ENCODE measurements at places on chromosomes 3 and 15.

DNA sequence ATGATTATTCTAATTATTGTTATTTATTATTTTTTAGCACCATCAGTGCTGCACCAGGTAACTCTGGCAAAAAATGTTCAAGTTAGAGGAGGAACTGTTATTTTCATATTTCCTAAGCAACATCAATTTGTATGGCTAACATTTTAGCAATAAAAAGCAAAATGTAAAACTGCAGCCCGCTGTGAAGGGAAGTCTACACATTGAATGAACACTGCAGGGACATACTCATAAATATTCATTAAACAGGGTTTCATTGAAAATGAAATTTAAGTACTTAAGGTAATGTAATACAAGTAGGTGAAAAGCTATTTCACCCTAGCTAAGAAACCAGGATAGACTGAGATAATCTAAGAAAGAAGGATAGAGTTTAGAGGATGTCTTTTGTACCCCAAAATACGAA lies 532.7 kb downstream of the NLGN1 start:
- DNase-seq: no peak

DNA sequence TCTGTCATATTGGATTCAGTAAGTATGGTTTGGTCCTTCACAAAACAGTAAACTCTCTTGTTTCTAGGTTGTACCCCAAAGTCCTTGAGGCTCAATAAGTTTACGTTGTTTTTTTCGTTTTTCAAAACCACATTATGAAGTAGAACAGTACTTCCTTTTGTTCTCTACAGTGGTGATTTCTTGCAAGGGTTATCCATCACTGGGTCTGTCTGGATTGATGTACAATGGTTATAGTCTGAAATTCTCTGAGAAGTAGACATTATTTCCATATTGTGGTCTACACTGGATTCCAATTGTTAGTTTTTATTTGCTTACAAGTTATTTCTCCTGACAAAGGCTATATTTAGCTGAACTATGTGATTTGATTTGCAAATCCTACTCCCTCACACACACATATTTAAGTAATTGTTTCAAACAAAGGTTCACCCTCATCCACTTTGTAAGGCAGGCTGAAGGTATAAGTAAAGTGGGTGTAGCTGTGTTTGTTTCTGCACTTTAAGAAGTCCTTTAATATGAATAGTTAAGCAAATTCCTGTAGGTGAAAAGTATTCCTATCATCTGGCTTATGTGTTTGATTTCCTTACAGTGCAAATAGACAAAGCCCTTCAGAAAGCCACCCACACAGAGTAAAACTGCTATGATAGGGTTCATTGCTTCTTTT lies 64.2 kb upstream of the MME start:
- no peak for DNase-seq

DNA sequence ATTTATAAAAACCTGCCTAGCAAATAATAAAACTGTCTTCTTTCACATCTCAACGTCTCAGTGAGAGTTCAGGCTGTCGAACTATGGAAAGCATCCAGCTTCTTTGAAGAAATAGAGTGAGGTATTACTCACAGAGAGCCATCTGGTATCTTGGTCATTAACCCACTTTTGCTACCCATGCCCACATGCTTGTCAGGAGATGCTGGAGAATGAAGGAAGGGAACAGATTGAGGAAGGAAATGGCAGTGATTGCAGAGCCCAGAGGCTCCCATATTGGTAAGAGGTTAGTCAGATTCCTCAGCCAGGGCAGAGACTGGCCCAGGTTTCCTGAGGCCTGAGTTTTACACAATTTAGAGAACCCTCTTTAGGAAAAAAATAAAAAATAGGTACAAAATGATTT lies 119.1 kb downstream of the B3GALNT1 start:
- DNase-seq: no peak

DNA sequence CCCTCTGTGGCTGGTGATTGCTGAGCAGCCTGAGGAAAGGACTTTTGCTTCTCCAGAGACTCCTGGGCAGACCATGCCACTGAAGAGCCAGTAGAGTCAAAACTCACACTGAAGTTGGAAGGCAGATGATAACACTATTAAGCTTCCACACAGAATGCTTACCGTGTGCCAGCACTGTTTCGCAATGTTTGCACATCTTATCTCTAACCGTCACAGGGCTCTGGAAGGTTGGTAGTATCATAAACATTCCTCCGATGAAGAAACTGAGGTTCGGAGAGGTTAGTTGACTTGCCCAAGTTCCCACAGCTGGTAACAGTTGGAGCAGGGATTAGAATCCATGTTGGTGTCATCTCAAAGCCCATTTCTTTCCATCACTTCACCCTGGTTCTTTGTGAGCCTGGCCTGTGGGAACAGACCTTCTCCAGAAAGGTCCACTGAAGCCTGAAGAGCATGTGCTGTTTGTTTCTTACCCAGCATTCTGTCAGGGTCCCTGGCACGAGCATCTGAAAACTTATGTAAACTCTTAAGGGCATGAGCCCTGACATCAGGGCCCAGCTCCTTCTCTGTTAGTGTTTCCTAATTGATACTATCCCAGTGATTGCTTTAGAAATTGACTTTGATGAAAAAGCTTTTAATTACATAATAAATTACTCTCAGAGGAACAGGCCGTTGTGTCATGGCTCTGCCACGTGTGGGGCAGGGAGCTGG lies 77.0 kb upstream of the PRR23C start:
- DNase-seq: no peak

- no peak for DNase-seq
Measured at GRCh38 chr3:166499636-166500035, 662.4 kb upstream of the BCHE start.

- DNase-seq: no peak
Measured at GRCh38 chr3:8223766-8224165, 277.9 kb upstream of the LMCD1 start.

GRCh38 chr15:70151462-70151861 lies 53.7 kb upstream of the TLE3 start:
- no peak for DNase-seq

DNA sequence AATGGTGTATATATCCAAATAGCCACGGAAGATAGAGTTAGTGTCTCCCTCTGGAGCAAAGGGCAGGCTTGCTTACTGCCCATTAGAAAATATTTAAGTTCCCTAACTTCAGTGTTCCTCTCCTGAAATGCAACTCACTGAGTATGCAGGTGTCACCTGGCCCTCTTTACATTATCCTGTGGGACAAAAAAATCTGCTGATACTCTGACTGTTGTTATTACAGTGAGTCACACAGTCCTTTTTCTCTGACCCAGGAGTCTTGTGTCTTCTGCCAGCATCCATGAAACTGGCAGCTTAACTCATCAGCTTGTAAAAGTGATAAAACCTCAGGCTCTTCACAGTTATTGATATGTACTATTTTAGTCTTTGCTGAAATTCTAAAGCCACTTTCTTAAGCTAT lies 42.2 kb upstream of the RASGRF1 start:
- no peak for DNase-seq

- no peak for DNase-seq
Measured at GRCh38 chr3:26962492-26963360, 340.2 kb downstream of the LRRC3B start.

GRCh38 chr3:113607219-113607596 lies 74.9 kb downstream of the SIDT1 start:
- DNase-seq: no peak

DNA sequence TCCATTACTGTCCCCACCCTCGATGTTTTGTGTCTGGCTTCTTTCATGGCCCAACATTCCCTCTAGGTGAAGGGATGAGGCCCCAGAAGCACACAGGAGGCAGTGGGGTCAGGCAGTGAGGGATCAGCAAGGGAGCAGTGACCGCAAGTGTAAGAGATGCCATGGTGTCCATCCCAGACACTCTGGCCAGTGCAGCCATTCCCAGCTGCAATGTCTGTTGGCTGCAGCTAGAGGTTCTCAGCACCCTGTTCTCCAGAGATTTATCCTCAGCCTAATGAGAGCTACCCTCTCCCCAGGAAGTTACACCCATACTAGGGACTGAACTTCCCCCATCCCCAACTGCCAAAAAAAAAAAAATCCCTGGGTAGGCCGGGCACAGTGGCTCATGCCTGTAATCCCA lies 40.2 kb downstream of the TRANK1 start:
- DNase-seq: no peak

GRCh38 chr15:59296181-59296617 lies 76.5 kb downstream of the MYO1E start:
- DNase-seq: no peak

DNA sequence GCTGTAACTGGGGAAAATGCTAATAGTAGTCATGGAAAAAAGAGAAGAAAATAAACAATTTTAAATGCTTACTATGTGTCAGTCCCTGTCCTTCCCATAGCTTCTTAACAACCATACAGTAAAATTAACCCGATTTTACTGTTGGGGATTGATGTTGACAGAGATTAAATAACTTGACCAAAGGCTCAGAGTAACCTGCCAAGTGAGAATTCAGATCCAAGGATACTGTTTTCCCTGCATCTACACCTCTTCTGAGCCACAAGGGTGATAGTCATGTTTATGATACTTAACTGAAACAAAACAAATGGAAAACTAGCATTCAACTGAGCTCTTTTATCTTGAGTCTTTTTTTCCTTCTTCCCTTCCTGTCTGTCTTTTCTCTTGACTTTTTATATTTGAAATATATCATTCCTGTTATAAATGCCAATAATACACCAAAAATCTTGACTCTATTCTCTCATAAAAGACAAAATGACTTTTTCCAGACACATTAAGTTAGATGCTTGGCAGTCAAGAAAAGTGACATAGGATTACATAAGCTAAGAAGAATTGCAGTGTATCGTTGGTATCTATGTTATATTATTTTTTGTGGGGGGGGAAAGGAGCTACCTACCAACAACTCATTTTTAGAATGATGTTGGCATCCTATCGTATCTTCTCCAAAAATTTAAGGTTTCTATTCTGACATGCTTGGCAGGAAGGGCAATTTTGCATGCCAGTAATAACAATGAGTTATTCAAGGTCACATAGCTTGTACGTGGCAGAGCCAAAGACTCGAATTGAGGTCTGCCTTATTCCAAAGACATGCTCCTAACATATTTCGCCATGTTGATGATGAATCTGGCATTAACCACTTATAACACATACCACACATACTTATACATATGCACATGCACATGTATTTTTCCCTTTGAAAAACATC lies 306.6 kb upstream of the KCNH8 start:
- no peak for DNase-seq

DNA sequence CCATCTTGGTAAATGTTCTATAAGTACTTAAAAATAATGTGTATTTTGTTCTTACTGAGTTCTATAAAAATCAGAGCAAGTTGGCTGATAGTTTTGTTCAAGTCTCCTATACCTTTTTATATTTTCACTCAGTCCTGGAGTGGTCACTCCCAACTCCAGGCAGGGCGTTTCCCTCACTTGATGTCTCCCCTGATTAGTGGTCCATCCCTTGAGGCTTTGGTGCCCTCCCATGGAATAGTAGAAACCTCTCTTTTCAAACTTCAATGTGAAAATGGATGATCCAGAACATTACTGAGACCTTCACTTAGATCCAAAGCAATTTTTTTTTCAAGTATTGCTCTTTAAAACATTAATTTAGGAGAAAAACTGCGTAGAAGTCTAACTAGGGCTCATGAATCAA lies 25.0 kb upstream of the SCN10A start:
- DNase-seq: no peak

GRCh38 chr3:31230425-31231223 lies 302.1 kb upstream of the STT3B start:
- no peak for DNase-seq

- no peak for DNase-seq
Measured at GRCh38 chr15:98123297-98123696, 162.8 kb downstream of the ARRDC4 start.

GRCh38 chr3:133282236-133282635 lies 117.6 kb upstream of the BFSP2 start:
- no peak for DNase-seq

DNA sequence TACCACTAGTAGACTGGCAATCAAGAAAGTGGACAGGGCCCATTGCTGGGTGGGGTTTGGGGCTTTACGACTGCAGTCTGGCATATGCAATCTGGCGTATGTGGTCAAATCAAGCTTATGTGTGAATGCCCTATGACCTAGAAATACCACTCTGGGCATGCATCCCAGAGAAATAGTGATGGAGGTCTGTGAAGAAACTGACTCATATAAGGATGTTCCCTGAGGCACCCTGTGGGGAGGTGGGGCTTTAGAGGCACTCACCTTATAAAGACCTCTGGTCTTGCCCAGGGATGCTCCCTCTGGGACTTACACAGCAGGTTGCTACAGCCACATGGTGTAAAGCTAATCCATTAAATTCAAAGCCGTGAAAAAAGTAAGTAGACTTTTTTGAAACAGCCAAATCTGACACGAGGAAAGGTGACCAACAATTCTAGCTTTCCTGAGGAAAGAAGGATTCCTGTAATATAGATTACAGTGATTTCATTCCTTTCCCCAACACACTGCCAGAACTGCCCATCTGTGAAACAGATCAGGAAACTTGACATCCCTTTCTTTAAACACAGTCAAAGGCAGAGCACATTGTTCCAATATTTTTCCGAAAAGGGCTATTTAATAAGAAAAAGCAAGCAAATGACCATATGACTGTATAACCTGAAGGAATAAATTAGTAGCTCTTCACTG lies 13.6 kb downstream of the RARRES1 start:
- DNase-seq: no peak

DNA sequence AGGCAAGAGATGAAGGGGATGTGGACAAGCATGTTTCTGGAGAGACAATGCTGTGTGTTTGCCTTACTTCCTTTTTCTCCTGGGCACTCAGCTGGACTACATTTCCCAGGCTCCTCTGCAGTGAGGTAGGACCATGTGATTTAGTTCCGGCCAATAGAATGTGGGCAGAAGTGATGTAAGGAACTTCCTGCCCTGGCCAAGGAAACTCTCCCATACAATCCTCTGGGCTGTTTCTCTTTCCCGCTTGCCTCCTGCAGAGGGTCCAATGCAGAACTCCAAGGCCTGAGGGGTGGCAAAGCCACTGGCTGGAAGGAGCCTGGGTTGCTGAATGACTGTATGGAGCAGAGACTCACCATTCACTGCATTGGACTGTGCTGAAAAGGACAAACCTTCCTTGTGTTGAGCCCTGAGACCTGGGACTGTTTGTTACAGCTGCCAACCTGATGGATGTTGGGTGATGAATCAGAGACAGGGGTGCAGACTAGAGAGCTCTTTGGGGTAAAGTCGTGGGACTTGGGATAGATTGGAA lies 82.7 kb upstream of the SLC6A6 start:
- DNase-seq: no peak

DNA sequence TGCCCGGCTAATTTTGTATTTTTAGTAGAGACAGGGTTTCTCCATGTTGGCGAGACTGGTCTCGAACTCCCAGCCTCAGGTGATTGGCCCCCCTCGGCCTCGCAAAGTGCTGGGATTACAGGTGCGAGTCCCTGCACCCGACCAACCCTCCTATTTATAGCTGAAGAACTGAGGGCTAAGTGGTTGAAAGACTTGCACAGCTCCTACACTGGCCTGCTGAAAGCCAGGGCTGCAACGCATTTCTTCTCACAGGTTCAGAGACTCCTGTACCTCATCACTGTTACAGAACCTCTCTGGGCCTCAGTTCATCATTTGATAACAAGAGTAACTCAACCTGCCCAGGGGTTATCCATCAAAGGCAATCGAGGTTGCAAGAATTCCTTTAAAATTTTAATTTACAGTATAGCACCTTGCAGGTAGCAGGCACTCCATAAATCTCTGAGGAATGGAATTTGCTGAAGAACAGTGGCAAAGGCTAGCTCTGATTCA lies 626.5 kb upstream of the TBL1XR1 start:
- no peak for DNase-seq

GRCh38 chr15:71810256-71811035 lies at the start of gene NR2E3:
Gene NR2E3 (plus strand): TSS chr15:71810554. CDS start chr15:71810744, 190 bp downstream.
- DNase-seq: no peak

- DNase-seq: no peak
Measured at GRCh38 chr3:39989746-39990145, 180.3 kb downstream of the MYRIP start.

- DNase-seq: no peak
Measured at GRCh38 chr3:12392101-12392878, 92.0 kb upstream of the TSEN2 start.

Measured in stimulated activated CD4-positive, alpha-beta T cell treated with anti-CD3 and anti-CD28 coated beads, Interleukin-12 subunit alpha, Interleukin-12 subunit beta, amount 100 ng/mL, for 48 hours (primary cell).